Keratinocyte (primary cell): ENCODE measurements at places on chromosomes 6 and 20.

GRCh38 chr6:35727231-35727934, 9.4 kb upstream of the ARMC12 start:
- peak; percentile 19 for DNase-seq

GRCh38 chr6:125995972-125996580, 9.7 kb downstream of the TRMT11 start:
- no peak for DNase-seq

GRCh38 chr20:38894091-38894847, 31.9 kb upstream of the FAM83D start:
- DNase-seq = no peak

DNA sequence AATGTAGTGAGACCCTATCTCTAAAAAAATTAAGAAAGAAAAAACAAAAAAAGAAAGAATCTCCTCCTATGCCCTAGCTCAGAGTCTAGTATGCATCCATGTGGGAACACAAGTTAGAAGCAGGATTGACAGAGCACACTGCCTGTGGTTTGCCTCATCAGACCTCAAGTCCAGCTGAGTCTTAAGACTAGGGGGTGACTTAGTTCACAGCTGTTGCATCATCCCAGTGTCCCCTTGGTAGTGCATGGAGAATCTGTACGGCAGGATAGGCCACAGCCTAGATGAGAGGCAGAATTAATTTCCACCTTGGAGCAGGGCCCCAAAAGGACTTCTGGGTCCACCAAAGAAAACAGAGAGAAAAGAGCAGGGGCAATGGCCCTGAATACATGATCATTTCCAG, 13.7 kb downstream of the PNPLA1 start:
- DNase-seq = no peak

GRCh38 chr6:148771896-148772554, 25.2 kb downstream of the UST start:
- no peak for DNase-seq

GRCh38 chr6:143556529-143556928, 45.0 kb upstream of the FUCA2 start:
- DNase-seq = no peak

GRCh38 chr6:2795956-2796355, 30.8 kb downstream of the WRNIP1 start:
- DNase-seq = no peak

GRCh38 chr6:156269751-156270369, 507.3 kb upstream of the ARID1B start:
- no peak for DNase-seq

GRCh38 chr20:32541323-32542258, 43.5 kb downstream of the NOL4L start:
- no peak for DNase-seq

GRCh38 chr6:159729598-159730331, 2.5 kb downstream of the WTAP start:
- no peak for DNase-seq

GRCh38 chr6:37794825-37795224, 24.7 kb upstream of the ZFAND3 start:
- no peak for DNase-seq

DNA sequence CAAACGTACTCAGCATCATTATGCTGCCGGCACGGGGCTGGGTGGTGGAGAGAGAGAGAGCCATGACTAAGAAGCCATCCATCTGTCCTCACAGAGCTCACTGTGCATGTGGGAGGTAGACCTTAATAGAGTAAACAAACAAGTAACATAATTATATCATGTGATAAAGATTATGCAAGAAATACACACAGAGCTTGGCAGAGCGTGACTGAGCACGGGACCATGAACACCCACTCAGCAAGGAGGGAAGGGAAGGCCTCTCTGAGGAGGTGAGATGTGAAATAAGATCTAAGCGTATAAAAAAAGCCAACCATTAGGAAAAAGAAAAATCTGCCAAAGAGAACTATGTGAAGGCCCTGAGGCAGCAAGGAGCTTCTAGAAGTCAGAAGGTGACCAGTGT, 207.5 kb downstream of the PTPRT start:
- no peak for DNase-seq

DNA sequence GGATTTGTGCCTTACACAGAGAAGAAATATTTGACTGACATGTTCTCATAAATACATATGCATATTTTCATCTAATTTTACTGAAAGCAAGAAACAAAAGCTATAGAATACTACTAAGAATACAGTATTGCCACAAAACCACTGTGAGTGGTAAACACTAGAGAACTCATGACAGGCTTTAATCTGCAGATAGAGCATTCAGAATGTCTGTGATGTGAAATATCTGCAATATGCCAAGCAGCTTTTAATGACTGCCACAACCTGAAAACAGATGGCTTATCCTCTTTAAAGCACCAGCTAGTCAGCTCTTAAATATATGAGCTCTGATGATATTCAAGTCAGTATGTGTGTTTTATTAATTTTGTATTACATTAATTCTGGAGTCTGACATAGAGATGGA, 3.4 kb downstream of the NAPB start:
- no peak for DNase-seq

GRCh38 chr6:146913842-146914488, 290.3 kb upstream of the STXBP5 start:
- DNase-seq = peak; percentile 94

- no peak for DNase-seq
Observed at GRCh38 chr6:143063631-143064030, 2.9 kb downstream of the AIG1 start.

- no peak for DNase-seq
Observed at GRCh38 chr20:43849496-43850186, 65.0 kb upstream of the TOX2 start.

- no peak for DNase-seq
Observed at GRCh38 chr6:37871616-37872372, 52.3 kb downstream of the ZFAND3 start.

GRCh38 chr6:56746767-56747504, 104.2 kb upstream of the DST start:
- DNase-seq = no peak

GRCh38 chr6:150517175-150517574, 82.5 kb upstream of the PLEKHG1 start:
- DNase-seq = no peak

- DNase-seq = no peak
Observed at GRCh38 chr6:12903246-12903645, 186.7 kb downstream of the PHACTR1 start.

GRCh38 chr20:19935842-19936241, 81.3 kb upstream of the NAA20 start:
- no peak for DNase-seq

GRCh38 chr6:30074331-30075093, 1.1 kb downstream of the RNF39 start:
- DNase-seq = no peak

DNA sequence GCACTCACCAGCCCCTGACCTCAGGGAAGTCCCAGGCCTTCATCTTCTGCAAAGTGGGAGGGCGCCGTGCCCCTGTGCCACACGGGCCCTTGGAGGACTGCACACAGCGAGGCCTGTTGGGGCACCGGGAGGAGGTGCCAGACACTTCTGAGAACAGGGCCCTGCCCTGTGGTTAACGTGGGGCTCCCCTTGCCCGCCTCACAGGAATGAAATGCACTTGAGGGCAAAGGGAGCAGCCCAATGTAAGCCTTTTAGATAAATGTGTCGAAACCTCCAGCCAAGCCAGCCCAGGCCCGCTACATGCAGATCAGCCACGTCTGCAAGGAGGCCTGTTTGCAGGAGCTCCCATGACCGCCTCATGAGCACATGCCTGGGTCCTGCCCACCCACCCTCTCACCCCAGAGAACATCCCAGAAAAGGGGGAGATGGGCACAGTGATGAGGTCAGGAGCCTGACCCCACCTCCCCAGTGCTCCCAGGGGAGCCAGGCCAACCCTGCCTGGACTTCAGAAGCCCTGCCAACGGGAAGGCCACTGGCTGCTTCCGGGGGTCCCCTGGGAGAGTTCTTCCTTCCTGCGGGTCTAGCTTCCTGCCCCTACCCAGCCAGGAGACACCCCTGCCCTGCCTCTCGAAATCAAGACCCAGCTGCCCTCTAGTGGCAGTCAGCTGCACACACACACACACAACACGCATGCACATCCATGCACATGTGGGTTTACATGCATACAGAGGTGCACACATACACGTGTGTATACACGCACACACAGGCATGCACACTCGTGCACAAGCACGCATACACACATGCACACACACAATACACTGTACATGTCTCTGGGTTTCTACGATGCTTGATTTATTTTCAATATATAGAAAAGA, 178.7 kb downstream of the TAF4 start:
- DNase-seq = peak; percentile 21

DNA sequence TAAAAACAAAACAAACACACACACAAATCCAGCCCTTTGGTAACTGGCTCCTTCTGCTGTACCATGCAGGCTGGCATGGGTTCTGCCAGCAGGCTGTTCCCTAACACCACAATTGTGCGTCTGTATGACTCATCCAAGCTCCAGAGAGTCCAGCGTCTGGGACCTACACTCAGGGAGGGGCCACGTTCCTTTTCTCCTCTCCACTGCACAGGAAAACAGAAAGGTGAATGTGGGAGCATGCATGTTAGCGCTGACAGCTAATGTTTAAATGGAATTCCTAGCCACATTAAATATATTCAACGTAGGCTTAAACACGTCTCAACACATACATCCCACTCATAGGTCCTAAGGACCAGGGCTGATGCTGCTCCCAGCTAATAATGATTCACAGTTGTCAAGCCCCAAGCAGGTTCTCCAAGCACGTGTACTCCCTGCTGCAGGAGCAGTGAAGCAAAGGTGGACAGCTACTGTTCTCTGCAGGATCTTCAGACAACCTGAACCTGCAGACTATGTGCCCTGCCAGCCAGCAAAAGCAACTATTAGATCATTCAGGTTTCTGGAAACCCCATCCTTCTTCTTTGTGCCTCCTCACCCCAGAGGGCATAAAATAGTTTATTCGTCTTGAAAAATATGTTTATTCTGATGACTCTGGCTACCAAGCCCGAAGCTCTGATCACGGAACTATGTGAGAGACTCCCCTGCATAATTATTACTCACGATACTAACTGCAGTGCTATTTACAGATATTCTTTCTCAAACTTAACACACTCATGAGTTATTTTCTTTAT, 20.9 kb downstream of the MAP1LC3A start:
- peak; percentile 88 for DNase-seq

DNA sequence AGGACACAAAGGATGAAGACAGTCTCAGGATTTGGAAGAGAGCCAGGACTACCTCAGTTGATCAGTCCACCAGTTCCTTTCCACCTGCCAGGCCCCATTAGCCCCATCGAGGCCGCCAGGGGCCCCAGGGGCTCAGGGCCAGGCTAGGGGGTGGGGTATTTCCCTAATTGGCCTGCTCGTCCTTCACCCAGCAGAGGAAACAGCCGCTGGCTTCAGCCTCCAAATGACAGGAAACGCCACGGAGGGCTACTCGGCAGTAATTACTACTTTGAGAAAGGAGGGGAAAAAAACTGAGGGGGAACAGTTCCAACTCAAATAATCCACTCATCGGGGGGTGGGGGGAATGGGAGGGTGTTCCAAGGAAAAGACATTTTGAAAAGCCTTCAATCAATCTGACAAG, 42.7 kb downstream of the MAFB start:
- DNase-seq = no peak

GRCh38 chr6:22194188-22194921, 102.5 kb downstream of the PRL start:
- DNase-seq = no peak

DNA sequence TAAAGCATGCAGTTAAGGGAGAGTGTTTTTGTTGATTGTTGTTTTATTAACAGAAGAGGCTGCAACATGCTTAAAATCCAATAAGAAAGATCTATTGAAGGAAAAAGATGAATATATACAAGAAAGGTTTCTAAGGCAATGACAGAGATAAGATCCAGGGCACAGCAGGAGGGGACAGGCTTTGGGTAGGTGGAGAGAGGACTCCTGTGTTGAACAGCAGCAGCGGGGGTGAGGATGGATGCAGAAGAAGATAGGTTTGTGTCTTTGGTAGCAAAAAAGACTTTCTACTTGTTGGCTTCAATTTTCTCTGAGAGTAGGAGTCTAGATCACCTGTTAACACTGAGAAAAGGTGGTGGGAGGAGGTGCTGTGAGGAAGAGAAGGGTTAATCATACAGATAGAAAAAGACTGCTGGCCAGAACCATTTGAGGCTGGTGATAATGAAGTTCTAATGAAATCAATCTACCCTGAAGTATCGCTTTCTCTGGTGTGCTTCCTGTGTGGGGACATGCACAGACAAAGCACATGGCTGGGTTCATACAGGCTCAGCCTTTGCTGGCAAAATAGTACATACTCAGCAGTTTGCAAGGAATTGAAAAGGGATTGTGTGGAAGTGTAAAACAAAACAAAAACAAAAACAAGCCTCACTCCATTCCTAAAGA, 17.2 kb upstream of the DST start:
- DNase-seq = no peak

DNA sequence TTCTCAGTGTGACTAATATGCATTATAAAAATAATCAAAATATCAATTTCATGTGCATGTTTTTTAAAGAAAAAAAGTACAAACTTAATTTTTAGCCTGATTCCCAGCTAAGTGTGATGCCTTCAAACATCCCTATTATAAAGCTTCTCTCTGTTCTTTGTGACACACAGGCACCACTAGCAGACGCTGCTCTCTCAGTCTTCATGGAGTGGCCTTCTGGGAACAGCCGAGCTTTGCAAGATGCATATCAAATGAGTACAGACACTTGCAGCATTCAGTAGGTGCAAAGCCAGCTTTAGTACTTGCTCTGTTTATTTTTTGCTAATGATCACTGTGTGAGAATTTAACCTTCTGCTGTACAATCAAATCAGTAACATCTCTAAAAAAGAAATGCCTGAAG, 340.0 kb downstream of the ADGRB3 start:
- DNase-seq = no peak

DNA sequence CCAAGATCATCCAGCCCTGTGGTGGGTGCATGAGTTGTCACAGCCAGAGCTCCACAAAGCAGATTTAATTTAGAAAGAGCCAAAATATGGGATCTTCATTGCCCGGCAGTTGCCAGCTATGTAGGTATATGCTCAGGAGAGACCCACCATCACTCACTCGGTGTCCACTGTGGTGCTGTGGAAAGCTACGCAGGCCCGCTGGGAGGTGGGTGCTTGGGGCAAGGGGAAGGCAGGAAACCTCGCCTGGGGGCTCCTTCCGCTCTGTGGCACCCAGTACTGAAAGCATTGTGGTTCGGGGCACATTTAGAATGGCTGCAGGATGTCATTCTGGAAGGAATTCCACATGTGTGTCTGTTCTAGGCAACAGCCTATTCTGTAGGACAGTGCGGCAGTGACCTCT, 259.9 kb downstream of the TAF4 start:
- DNase-seq = no peak

DNA sequence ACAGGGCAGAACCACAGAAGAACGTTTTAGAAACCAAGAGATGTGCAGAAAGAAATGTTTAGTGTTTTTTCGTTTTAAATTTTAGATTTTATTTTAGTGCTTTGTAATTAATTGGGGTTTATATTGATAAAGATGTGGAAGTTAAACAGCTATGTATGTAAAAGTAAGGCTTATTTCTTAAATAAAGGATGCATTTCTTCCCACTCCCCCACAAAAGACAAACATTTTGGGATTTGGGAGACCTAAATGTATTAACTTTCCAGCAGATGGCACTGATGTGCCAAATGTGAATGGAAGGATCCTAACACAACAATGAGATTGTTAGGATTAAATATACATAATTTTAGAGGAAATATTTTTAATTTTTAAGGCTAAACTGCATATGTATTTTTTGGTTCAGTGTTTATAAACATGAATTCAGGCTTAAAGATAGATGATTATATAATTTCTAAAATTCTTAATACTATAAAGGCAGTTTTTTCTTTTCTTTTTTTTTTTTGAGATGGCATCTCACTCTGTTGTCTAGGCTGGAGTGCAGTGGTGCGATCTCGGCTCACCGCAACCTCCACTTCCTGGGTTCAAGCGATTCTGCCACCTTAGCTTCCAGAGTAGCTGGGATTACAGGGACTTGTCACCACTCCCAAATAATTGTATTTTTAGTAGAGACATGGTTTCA, 12.0 kb downstream of the PFDN4 start:
- DNase-seq = no peak
